Neuronal stem cell (in vitro differentiated cells): ENCODE measurements at places on chromosomes 11 and 22.

DNA sequence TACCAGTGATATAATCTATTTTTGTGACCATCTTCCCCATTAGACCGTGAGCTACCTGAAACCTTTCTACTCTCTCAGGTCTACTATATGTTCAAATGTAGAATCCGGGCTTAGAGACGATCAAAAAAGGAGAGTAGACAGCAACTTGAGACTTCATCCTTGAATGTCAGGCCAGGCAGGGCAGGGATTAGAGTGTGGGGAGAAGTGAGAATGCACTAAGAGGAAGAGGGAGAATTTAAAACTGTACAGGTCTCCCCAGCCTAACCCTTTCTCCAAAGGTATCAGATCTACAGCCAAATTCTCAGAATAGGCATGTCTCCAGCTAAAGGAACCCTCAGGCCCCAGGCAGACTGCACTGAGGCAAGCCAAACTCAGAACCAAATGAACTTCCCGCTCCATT, 935 bp downstream of the LAMTOR1 start:
- DNase-seq, result no peak

DNA sequence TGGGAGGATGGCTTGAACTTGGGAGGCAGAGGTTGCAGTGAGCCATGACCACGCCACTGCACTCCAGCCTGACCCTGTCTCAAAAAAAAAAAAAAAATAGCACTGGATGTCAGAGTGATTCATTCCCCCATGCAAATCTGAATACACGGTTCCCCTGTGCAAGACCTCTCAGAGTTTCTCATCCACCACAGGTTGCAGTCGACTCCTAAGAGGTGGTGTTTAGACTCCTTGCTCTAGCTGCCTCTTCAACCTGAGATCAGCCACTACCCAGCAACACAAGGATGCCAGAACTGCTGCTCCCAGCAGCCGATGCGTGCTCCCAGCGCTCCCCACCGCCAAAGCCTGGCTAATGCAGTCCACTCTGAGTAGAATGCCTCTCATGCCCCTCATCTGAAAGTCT, 97.5 kb downstream of the PARVA start:
- DNase-seq, result no peak

- DNase-seq, result no peak
Observed at GRCh38 chr22:39296535-39296934, 22.9 kb downstream of the RPL3 start.

- no peak for DNase-seq
Observed at GRCh38 chr11:28767574-28767973, 659.4 kb downstream of the METTL15 start.

DNA sequence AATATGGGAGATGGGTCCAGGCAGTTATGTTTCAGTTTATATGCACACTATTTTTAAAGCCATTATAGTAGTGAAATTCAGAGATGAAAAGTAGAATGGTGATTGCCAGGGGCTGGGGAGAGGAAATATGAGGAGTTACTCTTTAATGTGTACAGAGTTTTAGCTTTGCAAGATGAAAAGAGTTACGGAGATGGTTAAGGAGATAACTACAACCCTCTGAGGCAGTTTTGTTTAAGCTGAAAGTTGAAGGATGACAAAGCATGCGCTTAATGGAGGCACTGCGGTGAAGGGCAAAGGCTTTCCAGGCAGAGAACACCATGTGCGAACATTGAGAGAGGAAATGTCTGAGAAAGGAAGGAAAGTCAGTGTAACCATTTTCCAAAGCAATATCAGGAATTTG, 18.2 kb upstream of the BMAL1 start:
- DNase-seq, result no peak
